NCI-H2227 treated with DMSO at 0.1 percent for 48 hours (cell line): ENCODE measurements at places on chromosomes 5 and 9.

- DNase-seq: no peak
Measured at GRCh38 chr9:114957558-114957957, 27.2 kb upstream of the TNFSF8 start.

GRCh38 chr9:89278551-89278950, 32.4 kb upstream of the CKS2 start:
- DNase-seq: no peak

DNA sequence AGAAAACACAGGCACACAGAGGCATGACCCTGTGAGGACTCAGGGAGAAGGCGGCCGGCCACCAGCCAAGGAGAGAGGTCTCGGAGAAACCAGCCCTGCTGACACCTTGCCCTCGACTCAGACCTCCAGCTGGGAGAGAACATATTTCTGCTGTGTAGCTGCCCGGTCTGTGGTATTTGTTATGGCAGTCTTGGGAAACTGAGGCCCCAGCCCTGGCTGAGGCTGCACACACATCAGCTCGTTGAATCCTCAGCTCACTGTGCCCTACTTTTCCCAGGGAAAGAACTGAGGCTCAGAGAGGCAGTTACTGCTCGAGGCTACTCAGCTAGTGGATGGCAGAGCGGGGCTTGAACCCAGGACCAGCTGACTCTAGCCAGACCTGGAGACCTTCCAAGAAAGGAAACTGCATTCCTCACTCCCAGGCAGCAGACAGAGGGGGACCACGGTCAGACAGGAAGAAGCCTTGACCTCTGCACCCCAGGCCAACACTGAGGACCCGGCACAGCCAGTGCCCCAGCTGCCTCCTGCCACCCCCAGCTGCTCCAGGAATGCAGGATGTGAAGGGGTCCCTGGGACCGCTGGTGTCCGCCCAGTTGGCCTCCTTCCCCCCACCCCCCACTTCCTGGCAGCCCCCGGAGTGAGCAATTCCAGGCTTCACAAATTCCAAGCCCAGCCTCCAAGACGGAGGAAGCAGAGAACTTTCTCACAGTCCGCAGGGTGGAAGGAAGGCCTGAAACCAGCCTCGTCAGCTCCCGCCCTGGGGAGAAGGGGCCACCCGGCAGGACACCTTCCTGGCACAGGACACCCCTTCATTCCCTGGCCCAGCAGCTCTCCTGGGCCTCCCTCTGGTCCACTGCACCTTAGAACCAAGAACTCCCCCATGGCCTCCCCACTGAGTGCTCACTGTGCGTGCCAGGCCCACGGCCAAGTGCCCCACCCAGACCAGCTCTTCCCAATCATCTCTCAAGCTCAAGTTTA, 69.9 kb downstream of the LRSAM1 start:
- no peak for DNase-seq

- no peak for DNase-seq
Measured at GRCh38 chr9:106878081-106878837, 15.3 kb downstream of the ZNF462 start.

- DNase-seq: no peak
Measured at GRCh38 chr9:81575956-81576355, 113.4 kb downstream of the TLE1 start.

DNA sequence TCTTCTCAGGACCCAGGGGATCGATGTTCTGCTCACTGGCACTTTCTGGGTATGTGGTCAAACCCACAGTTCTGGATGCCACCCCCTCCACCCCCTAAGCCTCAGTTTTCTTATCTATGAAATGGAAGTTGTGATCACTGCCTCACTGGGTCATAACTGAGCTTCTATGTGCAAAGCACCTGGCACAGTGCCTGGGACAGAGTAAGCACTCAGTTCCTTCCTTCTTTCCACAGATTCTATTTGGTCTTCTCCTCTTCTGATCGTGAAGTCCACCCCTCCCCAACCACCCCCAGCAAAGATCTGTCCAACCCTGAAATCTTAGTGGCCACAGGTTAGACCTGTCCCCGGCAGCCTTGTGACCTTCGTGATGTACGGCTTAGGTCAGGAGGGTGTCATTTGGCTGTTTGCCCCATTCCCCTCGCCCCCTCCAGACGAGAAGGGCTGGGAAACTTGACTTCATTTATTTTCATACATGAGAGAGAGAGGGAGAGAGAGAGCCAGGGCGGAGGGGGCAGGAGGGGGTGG, 181.4 kb downstream of the FGF18 start:
- no peak for DNase-seq

- no peak for DNase-seq
Measured at GRCh38 chr5:50715001-50715400, 48.6 kb downstream of the PARP8 start.

GRCh38 chr9:114250648-114251047, 72.2 kb upstream of the ORM1 start:
- no peak for DNase-seq

DNA sequence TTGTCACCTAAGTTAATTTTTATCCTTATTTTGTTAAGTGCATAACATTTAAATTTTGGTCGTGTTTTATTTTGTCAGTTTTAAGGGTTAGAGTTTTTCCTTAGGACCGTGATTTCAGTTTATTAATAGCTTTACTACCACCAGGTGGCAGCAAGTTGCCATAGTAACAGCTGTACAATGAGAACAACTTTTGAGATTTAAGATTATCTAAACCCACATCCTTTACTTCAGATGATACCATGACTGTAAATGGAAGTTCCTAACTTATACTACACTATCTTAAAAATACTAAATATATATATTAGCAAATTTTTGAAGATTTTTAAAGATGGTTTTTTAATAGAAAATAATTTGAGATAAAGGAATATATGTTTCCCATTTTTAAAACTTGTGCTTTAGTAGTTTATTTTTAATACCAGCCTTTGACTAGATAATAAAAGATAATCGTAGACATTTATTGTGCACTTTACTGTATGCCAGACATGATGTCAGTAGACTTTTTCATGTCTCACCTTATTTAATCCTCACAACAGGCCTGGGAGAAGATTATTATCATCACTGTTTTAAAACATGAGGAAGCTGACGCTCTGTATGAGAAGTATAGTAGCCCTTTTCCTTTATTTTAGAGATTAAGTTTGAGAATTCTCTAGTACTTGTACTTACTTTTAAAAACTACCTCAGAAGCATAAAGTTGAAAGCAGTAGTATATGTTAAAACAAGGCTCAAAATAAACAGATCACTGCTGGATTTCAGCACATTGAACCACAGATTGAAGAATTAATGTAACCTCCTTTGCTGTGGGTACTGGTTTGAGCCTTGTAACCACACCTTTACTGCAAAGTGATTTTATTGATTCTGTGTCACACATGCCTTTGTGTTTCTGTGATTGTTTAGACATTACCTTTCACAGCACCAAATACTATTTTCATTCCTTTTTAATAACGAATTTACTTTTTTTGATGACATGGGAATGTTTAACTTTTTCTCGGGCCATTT, 27.5 kb downstream of the SREK1 start:
- DNase-seq: peak; percentile 4

GRCh38 chr9:84831377-84831776, 161.8 kb downstream of the NTRK2 start:
- no peak for DNase-seq

- DNase-seq: no peak
Measured at GRCh38 chr9:35760651-35761050, 6.6 kb upstream of the MSMP start.

- no peak for DNase-seq
Measured at GRCh38 chr5:133769842-133770241, 157.5 kb upstream of the FSTL4 start.

- DNase-seq: no peak
Measured at GRCh38 chr5:57082441-57083067, 91.3 kb upstream of the GPBP1 start.

DNA sequence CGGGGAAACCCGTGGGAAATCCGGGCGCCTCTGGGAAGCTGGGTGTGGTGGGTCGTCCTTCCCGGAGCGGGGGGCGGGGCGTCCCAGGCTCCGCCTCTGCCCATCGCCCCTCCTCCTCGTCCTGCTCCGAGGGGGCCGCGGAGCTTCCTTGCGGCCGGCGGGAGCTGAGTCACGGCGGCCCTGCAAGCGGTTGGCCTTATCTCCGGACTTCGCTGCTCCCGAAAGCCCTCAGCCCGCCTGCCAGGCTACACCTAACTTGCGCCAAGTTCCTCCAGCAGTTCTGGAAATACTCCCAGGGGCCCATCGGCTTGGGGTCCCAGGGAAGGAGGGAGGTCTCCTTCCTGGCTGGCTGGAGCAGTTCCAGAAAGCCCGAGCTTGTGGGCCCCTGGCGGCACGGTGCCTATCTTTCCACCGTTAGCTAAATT, 54.1 kb upstream of the CDKN2AIPNL start:
- no peak for DNase-seq

DNA sequence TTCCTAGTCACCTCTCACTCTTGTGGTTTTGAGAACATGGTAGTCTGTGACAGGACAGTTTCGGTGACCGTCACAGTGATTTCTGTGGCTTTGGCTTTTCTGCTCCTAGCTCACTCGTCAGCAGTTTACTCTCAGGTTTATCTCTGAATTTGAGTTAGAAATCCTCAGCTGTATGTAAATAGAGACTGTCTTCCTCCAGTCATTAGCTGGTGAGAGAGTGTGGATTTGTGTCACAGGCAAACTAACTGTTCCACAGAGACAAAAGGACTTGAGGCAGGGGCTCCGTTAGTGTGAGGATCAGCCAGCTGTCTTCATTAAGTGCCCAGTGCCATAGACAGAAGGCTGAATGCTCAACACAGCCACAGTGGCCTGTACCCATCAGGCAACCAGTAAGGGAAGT, 131.4 kb downstream of the CD180 start:
- DNase-seq: no peak

- DNase-seq: no peak
Measured at GRCh38 chr5:45521067-45521466, 175.1 kb downstream of the HCN1 start.
